Forelimb muscle (tissue), 1 donor: ENCODE measurements at places on chromosomes 2 and 18.

GRCh38 chr18:58770601-58771000 lies 94.1 kb upstream of the ZNF532 start:
- no peak for DNase-seq

DNA sequence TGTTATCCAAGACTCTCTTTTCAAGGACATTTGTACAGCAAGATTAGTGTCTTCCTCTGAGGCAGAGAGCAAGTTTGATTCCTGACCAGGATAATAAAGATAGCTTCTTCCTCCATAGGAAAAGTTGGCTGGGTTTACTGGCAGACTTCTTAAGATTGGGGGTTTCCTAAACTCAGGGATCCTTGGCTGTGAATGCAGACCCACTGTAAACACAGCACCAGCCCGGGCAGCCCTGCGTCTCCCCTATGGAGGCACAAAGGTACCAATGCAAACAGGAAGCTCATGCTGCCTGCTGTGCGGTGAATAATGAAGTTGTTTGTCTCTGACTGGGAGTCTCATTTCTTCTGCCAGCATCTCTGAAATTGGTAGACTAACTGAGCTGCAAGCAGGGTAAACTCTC lies 96.2 kb upstream of the ARHGAP28 start:
- no peak for DNase-seq

- DNase-seq, result no peak
These were observed 87.1 kb upstream of the PNPT1 start for GRCh38 chr2:55780697-55781096.

DNA sequence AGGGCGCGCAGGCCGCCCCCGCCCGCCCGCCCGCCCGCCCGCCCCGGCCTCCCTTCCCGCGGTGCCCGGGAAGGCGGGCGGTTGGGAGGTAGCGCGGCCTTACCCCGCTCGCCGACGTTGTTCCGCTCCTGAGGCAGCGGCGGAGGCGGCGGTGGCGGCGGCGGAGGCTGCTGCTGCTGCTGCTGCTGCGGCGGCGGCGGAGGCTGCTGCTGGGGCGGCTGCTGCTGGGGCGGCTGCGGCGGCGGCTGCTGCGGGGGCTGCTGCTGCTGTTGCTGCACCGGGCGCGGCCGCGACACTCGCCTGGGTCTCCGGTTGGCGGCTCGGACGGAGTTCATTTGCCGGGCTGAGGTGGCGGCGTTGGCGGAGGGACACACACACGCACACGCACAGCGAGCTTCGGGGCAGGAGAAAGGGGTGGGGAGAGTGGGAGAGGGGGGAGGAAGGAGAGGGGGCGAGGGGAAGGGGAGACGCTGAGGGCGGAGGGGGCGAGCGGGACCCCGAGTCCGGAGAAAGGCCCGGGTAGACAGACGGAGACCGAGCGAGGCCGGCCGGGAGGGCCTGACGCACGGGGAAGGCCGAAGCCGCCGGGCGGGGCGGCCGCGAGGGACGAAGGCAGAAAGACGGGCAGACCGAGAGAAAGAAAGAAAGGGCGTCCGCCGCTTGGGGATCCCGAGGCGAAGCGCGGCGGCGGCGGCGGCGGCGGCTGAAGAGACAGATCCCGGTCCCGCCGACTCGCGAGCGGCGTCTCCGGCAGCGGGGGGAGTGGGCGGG lies 727 bp downstream of the FBXO11 start:
- DNase-seq, result no peak

DNA sequence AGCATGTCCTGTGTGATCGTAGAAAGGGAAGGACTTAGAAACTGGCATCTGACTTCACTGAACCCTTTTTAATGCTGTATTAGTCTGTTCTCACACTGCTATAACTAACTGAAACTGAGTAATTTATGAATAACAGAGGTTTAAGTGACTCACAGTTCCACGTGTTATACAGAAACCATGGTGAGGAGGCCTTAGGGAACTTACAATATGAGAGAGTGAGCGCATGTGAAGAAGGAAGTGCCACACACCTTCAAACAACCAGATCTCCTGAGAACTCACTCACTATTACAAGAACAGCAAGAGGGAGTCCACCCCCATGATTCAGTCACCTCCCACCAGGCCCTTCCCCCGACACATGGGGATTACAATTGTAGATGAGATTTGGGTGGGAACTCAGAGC lies 811.3 kb downstream of the CPS1 start:
- DNase-seq, result no peak

- DNase-seq, result no peak
These were observed 19.5 kb downstream of the INPP4A start for GRCh38 chr2:98463988-98464771.

GRCh38 chr18:53489266-53489665 lies 735.2 kb downstream of the MBD2 start:
- DNase-seq, result no peak

DNA sequence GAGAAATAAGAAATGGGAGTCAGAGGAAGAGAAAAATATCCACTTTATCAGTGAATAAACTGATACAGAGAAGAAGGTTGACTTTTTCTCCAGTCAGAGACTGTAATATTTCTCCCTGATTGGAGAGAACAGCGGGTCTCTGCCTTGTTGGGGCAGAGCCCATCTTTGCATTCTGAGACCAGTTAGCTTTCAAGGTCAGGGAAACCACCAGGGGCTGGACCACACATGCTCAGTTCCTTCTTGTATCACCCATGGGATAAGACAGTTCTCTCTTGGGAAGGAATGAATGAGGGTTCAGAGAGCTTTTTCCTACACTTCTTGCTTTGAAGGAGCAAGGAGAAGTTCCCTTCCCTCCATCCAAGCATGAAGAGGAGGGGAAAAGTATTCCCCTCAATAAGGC lies 12.2 kb downstream of the GPATCH11 start:
- DNase-seq, result no peak

- DNase-seq, result no peak
These were observed 149.7 kb downstream of the TRABD2A start for GRCh38 chr2:84731185-84731584.

DNA sequence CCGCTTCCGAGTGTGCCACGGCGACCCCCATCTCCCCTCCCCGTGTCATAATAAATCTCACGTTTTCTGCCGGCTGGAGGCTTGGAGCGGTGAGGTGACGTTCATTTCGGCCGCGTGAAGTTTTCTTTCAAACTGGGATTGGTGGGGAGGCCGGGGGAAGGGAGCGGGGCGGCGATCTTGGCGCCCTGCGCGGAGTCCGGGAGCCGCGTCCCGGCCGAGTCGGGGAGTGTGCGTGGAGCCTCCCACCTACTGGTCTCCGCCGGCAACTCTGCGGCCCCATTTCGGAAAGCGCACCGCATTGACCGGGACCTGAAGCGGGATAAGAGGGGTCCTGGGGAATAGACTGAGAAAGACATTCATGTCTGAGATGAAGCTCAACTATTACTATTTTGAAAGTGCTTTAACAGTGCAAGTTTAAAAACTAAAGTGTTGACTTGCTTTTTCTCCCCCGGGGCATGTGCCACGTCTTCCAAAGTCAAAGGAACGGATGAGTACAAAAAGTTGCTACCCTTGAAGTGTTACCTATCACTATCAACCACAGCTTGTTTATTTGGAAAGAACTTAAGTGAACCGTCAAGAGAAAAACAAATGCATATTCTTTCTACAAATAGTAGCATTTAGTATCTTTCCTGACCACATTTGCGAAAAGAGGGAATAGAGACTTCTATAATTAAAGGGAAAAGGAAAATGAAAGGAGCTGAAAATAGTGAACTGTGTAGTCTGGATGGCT lies 818 bp upstream of the IKZF2 start:
- no peak for DNase-seq

DNA sequence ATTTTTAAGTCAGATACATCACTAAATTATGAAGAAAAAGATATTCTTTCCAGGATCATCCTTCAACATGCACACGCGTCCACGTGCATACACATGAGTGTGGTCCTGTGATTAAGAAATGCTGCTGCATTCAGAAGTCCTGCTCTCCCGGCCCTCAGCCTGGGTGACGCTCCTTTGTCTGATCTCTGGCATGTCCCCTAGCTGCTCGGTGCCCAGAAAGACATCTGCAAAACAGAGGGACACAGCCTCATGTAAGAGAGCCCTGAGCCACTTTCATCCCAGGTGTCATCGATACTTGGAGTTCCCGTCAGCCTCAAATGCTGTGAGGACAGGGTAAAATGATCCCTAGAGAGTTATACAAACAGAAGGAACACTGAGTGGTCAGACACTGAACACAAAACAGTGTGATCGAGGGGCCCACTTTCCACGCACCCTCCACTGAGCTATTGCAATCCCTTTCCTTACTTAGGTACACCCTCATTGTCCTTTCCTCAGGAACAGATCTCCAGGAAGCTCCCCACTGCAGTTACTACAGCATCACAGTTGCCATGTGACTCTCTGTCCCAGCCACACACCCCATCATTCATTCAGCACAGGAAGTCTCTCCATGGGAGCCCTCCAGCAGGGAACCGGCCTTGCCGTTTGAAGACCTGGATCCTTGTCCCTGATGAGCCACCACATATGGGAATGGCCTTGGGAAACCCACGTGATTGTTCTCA lies 32.1 kb downstream of the CRACDL start:
- DNase-seq, result no peak

DNA sequence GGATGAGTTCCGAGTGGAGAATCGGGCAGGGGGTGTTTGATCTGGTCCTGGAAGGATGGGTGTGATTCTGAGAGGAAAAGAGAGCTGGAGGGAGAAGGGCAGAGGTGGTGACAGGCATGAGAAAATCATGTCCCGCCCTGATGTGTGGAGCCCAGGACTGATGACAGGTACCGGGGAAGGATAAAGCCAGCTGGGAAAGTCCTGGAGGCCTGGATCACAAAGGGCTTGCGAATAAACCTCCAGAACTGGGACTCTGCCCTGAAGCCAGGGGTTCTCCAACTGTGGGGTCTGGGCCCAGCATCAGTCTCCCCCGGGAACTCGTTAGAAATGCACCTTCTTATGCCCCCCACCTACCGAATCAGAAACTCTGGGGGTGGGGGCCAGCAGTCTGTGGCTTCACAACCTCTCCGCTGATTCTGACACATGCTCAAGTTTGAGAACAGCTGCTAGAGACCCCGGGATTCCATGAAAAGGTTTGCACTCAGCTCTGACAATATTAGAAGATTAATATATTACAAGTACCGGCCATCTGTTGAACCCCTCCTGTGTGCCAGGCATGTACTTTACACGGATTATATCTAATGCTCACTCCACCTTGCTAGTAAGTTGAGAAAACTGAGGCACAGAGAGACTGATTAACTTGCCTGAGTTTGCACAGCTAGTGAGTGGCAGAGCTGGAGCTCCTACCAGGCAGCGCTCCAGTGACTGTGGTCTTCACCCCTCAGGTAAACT lies 8.0 kb downstream of the TNFRSF11A start:
- DNase-seq, result no peak

- DNase-seq, result no peak
These were observed 893 bp downstream of the CAVIN2 start for GRCh38 chr2:191845876-191846514.

DNA sequence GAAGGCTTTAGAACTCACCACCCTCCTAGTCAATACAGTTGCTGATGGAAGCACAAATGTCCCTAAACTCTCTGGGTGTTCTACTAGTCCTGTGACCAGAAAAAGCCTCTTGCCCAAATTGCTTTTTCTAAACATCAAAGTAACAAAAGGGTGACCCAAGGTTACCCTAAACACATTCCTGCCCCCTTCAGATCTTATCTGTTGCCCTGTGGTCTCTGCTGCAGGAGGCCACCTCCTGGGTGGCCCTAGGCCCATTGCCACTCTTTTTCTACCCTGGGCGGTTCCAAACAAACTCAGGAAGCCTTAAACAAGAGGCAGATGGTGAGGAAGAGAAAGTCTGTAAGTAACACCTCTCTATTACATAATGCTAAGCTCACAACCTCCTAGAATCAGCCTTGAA lies 3.3 kb downstream of the RNF152 start:
- DNase-seq, result no peak

GRCh38 chr2:100747996-100748615 lies 71.8 kb upstream of the NPAS2 start:
- no peak for DNase-seq

DNA sequence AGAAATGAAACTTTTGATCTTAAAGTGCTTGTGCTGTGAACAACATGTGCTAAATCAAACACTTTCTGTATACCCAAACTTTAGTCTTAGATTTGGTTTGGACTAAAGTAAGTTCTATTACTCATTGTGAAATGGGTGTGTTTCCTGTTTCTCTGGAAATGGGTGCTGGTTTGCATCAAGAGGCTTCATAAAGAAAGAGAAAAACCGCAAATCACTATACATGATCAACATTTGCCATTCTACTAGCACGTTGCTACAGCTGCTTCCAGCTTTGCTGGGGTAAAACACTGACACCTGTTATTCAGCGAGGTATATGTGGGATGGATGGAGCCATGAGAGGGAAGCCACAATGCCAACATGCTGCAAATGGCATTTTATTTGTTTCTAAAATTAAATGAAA lies 547.0 kb upstream of the ACVR2A start:
- no peak for DNase-seq

DNA sequence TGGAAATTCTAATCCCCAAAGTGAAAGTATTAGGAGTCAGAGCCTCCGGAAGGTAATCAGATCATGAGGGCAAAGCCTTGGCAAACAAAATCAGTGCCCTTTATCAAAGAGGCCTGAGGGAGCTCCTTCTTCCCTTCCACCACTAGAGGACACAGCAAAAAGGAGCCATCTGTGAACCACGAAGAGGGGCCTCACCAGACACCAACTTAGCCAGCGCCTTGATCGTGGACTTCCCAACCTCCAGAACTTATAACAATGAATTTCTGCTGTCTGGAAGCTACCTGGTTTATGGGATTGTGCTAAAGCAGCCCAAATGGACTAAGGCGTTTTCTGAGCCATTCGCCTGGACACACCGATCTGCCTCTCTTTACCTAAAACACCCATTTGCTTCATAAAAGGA lies 133.1 kb downstream of the EIPR1 start:
- no peak for DNase-seq
